Activated naive CD8-positive, alpha-beta T cell treated with anti-CD3 and anti-CD28 coated beads for 36 hours (primary cell): ENCODE measurements at places on chromosomes 2 and 18. TPM values are rescaled to one million over a fixed set of nuclear protein-coding genes. Genes with fewer than 3 reads are reported as not detected.

The NEU2 gene
- not detected for total RNA-seq

The LTBP1 gene
- total RNA-seq, result 0.31 TPM

The HTRA2 gene
- 59.3 TPM for total RNA-seq

- DNase-seq, result no peak
Measured at GRCh38 chr2:75513616-75514170, 47.0 kb downstream of the EVA1A start.

- DNase-seq, result no peak
Measured at GRCh38 chr2:47485751-47486300, 82.9 kb downstream of the MSH2 start.

The RESP18 gene
- not detected for total RNA-seq

GRCh38 chr2:170966648-170967396 is 37.8 kb downstream of the GORASP2 start:
- peak; percentile 16 for DNase-seq

DNA sequence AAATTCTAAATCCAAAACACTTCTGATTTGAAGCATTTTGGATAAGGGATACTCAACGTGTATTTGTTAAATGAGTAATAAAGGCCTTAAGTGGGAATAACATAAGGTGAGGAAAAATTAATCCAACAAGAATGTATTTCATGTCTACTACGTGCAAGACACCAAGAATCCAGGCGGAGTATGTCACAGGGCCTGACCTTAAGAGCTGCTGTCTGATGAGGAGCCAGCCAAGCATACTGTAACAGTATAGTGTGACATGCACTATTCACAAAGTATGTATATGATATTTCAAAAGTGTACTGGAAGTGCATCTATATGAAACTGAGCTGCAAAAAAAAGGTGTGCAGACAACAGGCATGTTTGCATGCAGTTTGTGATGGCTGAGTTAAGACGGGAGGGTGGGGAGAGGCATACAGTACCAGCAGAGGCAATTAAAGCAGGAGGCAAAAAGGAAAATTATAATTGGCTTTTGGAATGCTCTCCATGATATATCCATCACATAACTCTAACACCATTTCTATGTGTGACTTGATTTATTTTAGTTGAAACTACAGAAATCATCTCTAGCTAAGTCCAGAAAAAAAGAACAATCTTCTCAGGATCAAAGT is 18.2 kb downstream of the IWS1 start:
- no peak for DNase-seq

GRCh38 chr18:12645751-12646203 is 12.1 kb downstream of the SPIRE1 start:
- DNase-seq, result no peak

DNA sequence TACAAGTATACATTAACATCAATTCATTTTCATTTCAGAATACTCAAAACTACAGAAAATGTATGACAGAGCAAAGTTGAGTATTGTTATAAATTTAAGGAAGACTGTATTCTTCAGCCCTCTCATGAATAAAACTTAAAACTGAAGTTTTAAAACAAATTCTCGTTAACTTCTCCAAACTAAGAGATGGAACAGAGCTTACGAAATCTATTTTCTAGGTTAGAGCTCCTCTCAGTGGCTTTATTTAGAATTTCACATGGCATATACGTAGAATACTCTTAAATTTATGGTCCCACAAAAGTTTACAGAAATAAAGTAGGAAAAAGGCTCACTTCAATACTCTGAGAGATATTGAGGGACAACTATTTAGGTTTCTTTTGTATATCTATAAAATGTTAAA is 612.1 kb downstream of the KCNJ3 start:
- DNase-seq, result no peak
